Head of caudate nucleus (tissue), 42 donors: ENCODE measurements at places on chromosomes 6 and 20.

DNA sequence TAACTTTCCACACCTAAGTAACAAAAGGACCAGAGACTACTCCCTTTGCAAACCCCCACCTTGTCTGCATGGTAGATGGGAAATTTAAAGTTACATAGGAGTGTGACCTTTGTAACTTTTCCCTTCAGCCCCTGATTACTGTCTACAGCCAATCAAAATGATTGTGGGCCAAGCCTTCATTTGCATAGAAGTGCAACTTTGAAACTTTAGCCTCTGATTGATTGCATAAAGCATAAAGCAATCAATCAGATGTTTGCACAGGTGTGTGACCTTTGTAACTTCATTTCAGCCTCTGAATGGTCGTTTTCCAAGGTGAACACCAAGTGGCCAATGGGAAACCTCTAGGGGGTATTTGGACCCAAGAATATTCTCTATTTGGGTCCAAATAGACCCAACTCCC, 46.1 kb downstream of the PRKN start:
- DNase-seq = no peak

GRCh38 chr20:1307171-1307570, 21.8 kb downstream of the SDCBP2 start:
- DNase-seq = no peak

DNA sequence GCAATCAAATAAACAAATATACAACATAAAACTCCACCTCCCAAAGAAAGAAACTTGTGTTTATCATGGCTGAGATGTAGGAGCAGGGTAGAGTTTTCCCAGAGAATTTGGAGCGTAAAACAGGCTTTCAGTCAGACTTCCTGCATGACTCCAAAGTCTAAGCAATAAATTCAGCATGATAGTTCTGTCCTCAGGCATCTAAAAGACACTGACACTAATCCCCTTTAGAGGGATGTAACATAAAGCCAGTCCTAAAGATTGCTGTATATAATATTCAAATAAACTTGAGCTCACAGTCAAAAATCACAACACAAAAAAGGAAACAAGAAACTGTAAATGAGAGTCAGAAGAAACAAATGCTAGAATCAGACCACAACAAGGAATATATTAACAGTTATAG, 234.4 kb downstream of the CENPW start:
- DNase-seq = no peak

GRCh38 chr20:62860391-62860923, 1.2 kb downstream of the TCFL5 start:
- peak; percentile 23 for DNase-seq

- no peak for DNase-seq
Observed at GRCh38 chr6:125102891-125103290, 50.7 kb upstream of the TPD52L1 start.

GRCh38 chr6:97021194-97021593, 96.7 kb downstream of the KLHL32 start:
- DNase-seq = no peak

GRCh38 chr6:133613211-133613610, 275.7 kb upstream of the TCF21 start:
- no peak for DNase-seq

GRCh38 chr20:24446811-24447210, 22.6 kb upstream of the SYNDIG1 start:
- no peak for DNase-seq

DNA sequence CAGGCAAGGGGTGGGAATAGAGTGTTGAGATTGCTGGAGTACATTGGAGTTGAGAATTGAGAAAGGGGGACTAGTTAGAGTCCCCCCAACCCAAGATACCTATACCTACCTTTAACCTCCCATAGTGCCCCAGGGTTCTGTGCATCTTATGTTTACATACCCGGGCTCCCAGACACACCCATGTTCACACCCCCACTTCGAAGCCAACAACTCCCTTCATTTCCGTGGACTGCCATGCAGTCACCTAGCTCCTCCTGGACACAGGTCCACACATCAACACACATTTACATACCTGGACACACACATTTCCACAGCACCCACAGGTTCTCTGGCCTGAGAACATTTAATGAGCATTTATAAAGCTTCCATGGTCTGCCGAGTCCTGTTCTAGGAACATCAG, 5.1 kb downstream of the TMEM63B start:
- DNase-seq = no peak

GRCh38 chr6:169701311-169701953, 397 bp downstream of the WDR27 start:
- DNase-seq = peak; percentile 17

DNA sequence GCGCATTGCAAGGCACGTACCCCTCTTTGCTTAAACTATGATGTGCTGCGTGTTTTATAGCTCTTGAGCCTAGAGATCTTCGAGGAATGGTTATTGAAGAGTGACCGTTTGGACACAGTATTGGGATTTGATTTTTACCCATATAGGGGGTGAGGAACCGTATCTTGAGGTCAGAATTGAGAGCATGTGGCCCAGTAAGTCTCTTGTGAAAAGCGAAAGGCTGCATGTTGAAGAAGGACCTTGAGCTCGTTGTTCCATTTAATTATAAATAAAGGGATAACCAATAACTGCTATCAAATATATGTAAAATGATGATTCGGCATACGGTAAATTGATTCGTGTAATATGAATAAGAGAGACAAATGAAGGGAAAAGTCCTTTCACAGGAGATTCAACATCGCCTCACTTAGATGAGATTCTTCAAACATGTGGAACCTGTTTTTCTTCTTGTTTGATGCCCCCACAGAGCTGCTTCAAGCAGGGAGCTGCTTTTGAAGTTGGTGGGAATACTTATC, 66.6 kb downstream of the AKAP12 start:
- no peak for DNase-seq

- DNase-seq = no peak
Observed at GRCh38 chr6:6521961-6522482, 66.5 kb upstream of the LY86 start.

DNA sequence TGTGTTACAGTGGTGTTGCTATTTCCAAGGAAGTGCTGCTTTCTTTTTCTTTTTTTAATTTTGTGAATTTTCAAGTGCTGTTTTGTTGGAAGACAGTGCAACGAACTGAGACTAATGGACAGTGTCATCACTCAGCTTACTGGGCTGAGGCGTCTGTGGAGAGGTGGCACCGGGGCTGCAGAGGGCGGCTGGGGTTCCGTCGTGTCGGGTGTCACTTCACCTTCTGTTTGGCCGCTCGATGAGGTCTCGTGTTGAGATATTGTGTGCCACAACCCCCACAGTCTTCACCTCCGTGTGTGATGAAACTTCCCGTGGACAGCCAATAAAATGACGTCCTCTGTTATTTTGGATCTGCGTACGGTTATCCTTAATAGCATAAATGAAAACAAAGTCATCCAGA, 149.4 kb upstream of the SNX9 start:
- DNase-seq = no peak

GRCh38 chr6:126268092-126268491, 71.8 kb upstream of the CENPW start:
- DNase-seq = no peak

DNA sequence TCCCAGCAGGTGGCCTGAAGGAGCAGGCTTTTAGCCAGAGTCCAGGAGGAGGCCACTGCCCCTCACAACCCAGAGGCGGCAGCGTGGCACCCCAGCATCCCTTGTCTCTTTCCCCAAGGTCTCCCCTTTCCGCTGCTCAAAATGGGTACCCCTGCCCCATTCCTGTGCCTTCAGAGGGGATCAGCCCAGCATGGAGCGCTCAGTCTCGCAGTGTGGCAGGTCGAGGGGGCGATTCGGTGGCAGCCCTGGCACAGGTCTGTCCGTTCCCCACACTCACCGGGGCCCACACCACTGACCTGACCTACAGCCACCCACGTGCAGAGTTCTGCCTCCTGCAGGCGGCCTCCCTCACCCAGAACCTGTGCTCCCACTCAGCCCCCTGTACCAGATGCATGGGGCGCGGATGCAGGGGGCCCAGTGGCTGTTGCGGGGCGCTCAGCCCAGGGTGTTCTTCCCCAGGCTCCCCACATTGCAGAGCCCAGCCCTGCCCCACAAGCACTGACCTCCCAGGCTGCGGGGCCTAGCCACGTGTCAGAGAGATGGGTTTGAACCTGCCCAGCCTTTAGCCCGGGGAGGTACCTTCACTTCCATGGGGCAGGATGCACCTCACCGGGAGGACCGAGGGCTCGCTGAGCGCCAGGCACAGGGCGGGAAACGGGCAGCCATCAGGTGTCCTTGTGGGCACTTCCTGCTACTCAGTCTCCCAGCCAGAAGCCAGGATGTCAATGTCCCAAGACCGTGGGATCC, 41.8 kb downstream of the DSTN start:
- DNase-seq = no peak

DNA sequence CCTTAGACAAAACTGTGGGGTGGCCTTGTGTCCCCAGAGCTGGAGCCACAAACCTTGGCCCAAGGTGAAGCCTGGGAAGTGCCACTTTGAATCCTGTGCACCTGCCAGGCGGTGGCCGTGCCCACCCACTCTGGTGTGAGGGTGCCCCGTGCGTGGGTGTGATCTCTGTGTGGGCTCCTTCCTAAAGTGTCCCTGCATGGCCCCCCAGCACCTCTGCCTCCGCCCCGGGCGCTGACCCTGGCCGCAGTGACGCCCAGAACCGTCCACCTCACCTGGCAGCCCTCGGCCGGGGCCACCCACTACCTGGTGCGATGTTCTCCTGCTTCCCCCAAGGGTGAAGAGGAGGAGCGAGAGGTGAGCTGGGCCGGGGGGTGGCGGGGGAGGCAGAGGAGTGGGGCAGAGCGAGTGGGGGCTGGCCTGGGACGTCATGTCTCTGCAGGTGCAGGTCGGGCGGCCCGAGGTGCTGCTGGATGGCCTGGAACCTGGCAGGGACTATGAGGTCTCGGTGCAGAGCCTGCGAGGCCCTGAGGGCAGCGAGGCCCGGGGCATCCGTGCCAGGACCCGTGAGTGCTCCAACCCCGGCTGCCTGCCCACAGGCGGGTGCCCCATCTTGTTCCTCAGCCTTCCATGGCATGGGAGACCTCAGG, 18.3 kb downstream of the COL20A1 start:
- no peak for DNase-seq

DNA sequence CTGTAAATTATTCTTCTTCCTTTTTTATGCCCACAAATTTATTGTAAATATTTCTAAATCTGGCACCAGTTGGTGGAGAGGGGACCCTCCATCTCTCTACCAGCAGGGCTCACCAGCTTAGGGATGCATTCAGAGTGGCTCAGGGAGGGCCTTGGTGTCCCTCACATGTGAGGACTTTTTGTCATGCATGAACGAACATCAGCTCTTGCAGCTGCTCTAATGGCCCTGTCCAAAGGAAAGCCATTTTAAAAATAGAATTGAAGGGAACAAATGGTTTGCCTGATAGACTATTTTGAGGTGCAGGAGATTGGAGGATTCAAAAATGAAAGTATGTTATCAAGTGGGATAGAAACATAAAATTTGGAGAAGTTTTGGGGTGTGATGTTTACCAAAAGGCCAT, 37.5 kb upstream of the KLHL31 start:
- no peak for DNase-seq

GRCh38 chr6:106974336-106974998, at the start of gene CD24:
Gene CD24 (minus strand): TSS chr6:106974729. CDS start chr6:106974646, 83 bp downstream.
- DNase-seq = no peak

DNA sequence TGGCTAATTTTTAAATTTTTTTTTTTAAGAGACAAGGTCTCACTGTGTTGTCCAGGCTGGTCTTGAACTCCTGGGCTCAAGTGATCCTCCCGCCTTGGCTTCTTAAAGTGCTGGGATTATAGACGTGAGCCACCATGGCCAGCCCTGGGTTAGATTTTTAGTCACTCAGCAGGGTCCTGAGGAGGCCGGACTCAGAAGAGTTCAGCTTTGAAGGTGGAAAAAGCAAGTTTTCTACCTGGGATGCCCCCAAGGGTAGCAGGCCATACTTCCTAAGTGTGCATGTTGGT, 44.2 kb downstream of the FGD2 start:
- no peak for DNase-seq
